ENCODE measurements at places on chromosomes 11 and 22. TPM values are rescaled to one million over a fixed set of nuclear protein-coding genes. Genes with fewer than 3 reads are reported as not detected.
A peak's percentile ranks its signal among the peaks of the same experiment; 100 is the strongest.

GRCh38 chr11:77027275-77027674, 6.9 kb upstream of the B3GNT6 start:
- no peaks in the 10 kb centered on the region for H3K4me1 ChIP-seq
- H3K4me3 ChIP-seq, result no peak overlapping the region
- H3K27ac ChIP-seq, result no peak overlapping the region
- no peaks in the 10 kb centered on the region for H3K36me3 ChIP-seq
- H3K27me3 ChIP-seq, result peaks cover 34% of the 10 kb centered on the region

GRCh38 chr11:44454666-44455065, 110.8 kb upstream of the CD82 start:
- no peaks in the 10 kb centered on the region for H3K4me1 ChIP-seq
- no peaks in the 10 kb centered on the region for H3K36me3 ChIP-seq
- H3K27ac ChIP-seq, result no peak overlapping the region
- H3K27me3 ChIP-seq, result peaks cover 8% of the 10 kb centered on the region
- H3K4me3 ChIP-seq, result no peak overlapping the region

DNA sequence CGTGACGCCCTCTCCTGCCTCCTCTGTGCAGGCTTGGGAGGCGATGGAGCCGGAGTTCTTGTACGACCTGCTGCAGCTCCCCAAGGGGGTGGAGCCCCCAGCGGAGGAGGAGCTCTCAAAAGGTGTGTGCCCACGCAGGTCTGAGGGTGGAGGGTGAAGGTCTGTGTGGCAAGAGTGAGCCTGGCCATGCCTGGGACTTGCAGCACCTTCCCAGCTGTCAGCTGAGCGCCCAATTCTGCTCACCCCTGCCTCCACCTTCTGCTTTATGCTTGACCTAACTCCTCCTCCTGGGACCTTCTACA, 2.5 kb downstream of the PARVG start:
- H3K27ac ChIP-seq, result peak overlapping the region; percentile 96
- peaks cover 3% of the 10 kb centered on the region for H3K36me3 ChIP-seq
- peak overlapping the region; percentile 97 for H3K4me3 ChIP-seq
- H3K27me3 ChIP-seq, result no peaks in the 10 kb centered on the region

DNA sequence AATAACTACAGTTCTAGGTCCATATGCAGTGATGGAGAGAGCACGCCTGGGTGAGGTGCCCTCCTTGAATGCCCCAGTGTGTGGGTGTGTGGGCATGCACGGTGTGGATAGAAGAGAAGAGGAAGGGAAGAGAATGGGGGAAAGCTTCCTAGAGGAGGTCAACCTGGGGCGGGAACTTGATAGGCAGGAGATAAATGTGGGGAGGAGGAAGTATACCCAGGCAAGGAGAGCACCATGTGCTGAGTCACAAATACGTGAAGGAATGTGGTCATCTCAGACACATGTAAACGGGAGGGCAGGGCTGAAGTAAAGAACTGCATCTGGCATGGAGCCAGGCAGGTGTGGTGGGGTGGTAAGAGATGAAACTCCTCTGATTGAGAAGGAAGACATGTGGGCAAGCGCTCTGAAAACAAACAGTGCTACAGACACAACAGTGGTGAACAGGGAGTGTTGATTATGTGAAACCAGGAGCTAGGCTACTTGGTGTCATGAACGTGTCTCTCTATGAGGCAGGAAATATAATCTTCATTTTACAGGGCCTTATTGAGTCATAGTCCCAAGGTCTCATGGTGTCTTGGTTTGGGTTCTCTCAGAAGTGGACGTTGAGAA, 61.5 kb upstream of the EED start:
- H3K27ac ChIP-seq, result no peak overlapping the region
- no peaks in the 10 kb centered on the region for H3K36me3 ChIP-seq
- H3K4me3 ChIP-seq, result no peak overlapping the region
- H3K4me1 ChIP-seq, result no peaks in the 10 kb centered on the region

DNA sequence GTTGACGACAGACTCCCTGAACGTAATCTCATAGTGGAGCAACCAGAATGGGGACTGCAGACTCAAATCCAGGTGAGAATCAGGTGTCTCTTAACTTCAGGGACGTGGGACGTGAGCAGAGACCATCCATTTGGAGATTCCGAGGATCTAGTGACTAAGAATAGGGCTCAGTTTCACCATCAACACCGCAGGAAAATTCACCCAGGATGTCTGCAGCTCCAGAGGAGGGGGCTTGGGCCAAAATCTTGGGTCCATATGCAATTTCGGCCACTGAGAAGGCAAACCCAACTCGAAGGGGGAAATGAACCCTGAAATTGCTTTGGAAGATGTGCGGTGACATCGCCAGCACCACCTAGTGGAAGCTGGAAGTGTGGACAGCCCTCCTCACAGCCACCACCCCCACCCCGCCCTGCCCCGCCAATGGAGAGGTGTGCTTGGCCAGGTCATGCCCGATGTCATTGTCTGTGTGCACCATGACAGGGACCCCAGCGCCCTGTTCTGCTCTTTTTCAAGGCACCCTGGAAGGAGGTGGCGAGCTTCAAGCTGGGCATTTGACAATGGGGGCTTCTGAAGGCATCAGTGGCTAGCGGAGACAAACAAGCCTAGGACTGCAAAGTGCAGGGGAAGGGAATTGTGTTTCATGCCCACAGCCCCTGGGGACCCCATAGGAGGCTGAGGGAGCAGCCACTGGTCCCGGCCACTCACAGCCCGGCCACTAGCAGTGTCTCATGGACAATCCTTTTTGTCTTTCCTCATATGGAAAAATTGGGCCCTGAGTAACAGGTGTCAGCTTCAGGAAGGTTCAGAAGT, 24.8 kb downstream of the APOL1 start:
- no peaks in the 10 kb centered on the region for H3K27me3 ChIP-seq
- peak overlapping the region; percentile 33 for H3K4me3 ChIP-seq
- peak overlapping the region; percentile 61 for H3K27ac ChIP-seq
- H3K4me1 ChIP-seq, result peaks cover 16% of the 10 kb centered on the region

DNA sequence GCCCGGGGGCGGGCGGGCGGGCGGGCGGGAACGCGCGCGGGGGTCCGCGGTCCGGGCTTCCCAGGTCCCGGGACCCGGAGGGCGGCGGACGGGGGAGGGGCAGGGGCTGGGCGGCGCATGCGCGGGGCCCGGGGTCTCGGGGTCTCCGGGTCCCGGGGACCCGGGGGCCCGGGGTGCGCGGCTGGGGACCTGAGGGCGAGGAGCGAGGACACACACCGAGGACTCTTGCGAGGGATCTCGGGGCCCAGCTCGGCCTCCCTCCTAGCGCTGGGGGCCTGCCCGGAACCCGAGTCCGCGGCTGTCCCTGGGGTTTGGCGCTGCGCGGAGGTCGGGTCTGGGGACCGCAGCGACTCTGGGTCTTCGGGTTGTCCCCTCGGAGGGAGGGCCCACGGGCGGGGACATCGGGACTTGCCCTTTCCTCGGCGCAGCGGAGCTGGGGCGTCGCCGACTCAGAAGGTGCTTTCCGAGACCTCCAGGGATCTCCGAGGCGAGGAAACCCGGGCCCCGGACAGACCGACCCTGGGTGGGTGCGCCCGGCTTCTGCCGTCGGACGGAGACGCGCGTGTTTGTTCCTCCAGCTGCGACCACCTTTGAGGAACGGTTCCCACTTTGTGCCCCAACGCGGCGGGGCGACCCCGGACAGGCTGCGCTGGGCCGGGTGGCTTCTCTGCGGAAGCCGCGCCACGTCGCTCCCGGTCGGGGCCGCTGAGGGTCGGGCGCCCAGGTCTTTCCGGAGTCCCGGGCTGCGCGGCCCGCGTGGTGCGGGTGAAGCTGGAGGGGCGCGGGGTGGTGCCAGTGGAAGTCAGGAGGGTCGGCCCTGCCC, 540 bp downstream of the PPARA start:
- peak overlapping the region; percentile 84 for H3K4me3 ChIP-seq
- no peaks in the 10 kb centered on the region for H3K27me3 ChIP-seq
- peak; percentile 60 for DNase-seq

DNA sequence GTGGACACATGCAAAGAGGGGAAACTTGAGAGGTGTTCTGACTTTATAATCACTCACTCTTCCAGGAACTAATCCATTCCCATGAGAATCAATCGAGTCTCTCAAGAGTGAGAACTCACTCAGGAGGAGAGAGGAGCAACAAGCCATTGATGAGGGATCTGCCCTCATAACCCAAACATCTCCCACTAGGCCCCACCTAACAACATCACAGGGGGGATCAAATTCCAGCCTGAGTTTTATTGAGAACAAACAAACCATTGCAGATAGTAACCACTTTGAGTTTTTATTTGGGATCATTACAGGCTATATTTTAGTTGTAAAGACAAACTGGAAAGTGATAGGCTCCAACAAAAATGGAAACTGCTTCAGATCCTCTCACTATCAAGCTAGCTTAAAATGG, 328.8 kb upstream of the CTSC start:
- no peak for DNase-seq
- H3K36me3 ChIP-seq, result no peaks in the 10 kb centered on the region
- H3K4me3 ChIP-seq, result no peak overlapping the region
- no peak overlapping the region for H3K27ac ChIP-seq
- H3K27me3 ChIP-seq, result no peaks in the 10 kb centered on the region

GRCh38 chr11:64498136-64498535, 92.9 kb upstream of the SLC22A12 start:
- peaks cover 4% of the 10 kb centered on the region for H3K4me1 ChIP-seq
- peaks cover 31% of the 10 kb centered on the region for H3K27me3 ChIP-seq
- H3K4me3 ChIP-seq, result no peak overlapping the region
- H3K36me3 ChIP-seq, result no peaks in the 10 kb centered on the region
- no peak overlapping the region for H3K27ac ChIP-seq

- DNase-seq, result no peak
- H3K36me3 ChIP-seq, result peaks cover 3% of the 10 kb centered on the region
- H3K4me1 ChIP-seq, result peaks cover 21% of the 10 kb centered on the region
- H3K4me3 ChIP-seq, result peak overlapping the region; percentile 90
- peak overlapping the region; percentile 97 for H3K27ac ChIP-seq
- H3K27me3 ChIP-seq, result no peaks in the 10 kb centered on the region
These were observed 337 bp downstream of the RPLP2 start for GRCh38 chr11:810040-810567.

DNA sequence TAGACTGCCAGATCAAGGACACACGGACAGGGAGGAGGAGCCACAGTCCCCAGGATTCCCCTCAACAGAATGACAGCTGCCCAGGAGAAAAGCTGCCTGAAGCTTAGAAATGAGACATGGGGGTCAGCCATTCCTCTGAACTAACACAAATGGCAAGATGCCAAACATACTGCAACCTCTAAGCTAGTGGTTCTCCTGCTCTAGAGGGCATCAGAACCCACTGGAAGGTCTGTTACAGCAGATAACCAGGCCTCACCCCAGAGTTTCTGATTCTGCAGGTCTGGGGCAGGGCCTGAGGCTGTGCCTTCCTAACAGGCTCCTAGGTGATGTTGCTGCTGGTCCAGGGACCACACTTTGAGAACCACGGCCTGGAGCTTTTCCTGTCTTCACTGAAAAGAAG, 28.6 kb upstream of the BID start:
- peaks cover 5% of the 10 kb centered on the region for H3K4me1 ChIP-seq
- H3K36me3 ChIP-seq, result no peaks in the 10 kb centered on the region
- H3K27me3 ChIP-seq, result no peaks in the 10 kb centered on the region
- H3K4me3 ChIP-seq, result no peak overlapping the region
- no peak for DNase-seq

- H3K4me1 ChIP-seq, result peaks cover 10% of the 10 kb centered on the region
- H3K36me3 ChIP-seq, result no peaks in the 10 kb centered on the region
- peaks cover 89% of the 10 kb centered on the region for H3K27me3 ChIP-seq
- H3K27ac ChIP-seq, result no peak overlapping the region
These were observed 96.1 kb downstream of the FEZ1 start for GRCh38 chr11:125399945-125400344.

DNA sequence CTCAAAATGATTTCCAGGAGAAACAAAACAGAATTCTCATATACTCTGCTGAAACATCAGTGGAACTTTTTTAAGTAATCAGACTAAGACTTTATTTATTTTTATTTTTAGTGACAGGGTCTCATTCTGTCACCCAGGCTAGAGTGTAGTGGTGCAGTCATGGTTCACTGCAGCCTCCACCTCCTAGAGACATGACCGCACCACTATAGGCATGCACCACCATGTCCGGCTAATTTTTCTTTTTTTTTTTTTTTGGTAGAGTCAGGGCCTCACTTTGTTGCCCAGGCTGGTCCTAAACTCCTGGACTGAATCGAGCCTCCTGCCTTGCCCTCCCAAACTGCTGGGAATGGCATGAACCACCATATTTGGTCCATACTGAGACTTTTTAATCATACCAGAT, 42.9 kb downstream of the PRDM10 start:
- H3K27ac ChIP-seq, result peak overlapping the region; percentile 11
- no peak overlapping the region for H3K4me3 ChIP-seq
- DNase-seq, result no peak
- H3K36me3 ChIP-seq, result peaks cover 5% of the 10 kb centered on the region

- no peak overlapping the region for H3K27ac ChIP-seq
- DNase-seq, result no peak
- H3K4me1 ChIP-seq, result peaks cover 6% of the 10 kb centered on the region
- peaks cover 5% of the 10 kb centered on the region for H3K36me3 ChIP-seq
- H3K4me3 ChIP-seq, result no peak overlapping the region
- peaks cover 56% of the 10 kb centered on the region for H3K27me3 ChIP-seq
These were observed 123.6 kb downstream of the MN1 start for GRCh38 chr22:27677905-27678458.

DNA sequence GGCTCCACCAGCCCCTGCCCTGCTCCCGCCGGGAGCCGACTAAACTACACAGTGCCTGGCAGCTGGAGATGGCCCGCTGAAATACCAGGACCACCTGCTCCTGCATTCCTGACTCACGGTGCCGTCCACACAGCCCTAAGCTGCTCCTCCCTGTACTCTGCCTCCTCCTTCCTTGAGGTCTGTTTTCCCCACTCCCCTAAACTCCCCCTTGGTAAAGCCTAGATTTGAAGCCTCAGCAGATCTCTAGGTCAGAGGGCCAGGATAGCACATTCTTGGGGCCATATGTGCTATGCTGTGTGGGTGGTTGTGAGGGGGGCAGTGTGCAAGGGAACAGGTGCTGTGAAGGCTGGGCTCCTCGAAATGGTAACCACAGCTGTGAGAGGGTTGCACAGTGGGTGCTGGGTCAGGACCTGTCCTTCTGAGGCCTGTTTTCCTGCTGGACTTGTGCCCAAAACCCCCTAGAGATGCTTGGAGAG, 9.7 kb downstream of the LRFN4 start:
- DNase-seq, result no peak
- no peak overlapping the region for H3K27ac ChIP-seq
- peaks cover 7% of the 10 kb centered on the region for H3K4me1 ChIP-seq

DNA sequence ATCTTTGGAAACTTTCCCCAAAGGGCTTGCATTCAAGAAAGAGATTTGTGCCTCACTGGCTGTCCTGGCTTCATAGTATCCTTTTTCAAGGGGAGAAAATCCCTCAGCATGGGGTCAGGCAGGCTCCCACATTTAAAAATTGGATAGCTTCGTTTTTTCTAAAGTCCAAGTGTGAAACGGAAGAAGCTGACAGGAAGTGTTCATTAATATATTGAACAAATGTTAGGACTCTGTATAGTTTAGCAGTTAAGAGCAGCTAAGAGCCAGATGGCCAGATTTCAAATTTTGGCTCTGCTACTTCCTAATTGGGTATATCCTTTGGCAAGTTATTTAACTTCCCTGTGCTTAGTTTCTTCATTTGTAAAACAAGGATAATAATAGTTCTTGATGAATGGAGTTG, 354.9 kb upstream of the FAT3 start:
- no peak overlapping the region for H3K27ac ChIP-seq
- DNase-seq, result no peak
- H3K4me1 ChIP-seq, result no peaks in the 10 kb centered on the region
- H3K4me3 ChIP-seq, result no peak overlapping the region
- H3K27me3 ChIP-seq, result no peaks in the 10 kb centered on the region
- no peaks in the 10 kb centered on the region for H3K36me3 ChIP-seq

OR10G6 gene
- not detected for total RNA-seq

MS4A5 gene
- not detected for total RNA-seq

TMPRSS4 gene
- total RNA-seq, result not detected

ACO2 gene
- 77.2 TPM for total RNA-seq

KLHL35 gene
- total RNA-seq, result 1.3 TPM

KRTAP5-8 gene
- total RNA-seq, result 0.37 TPM

SEC14L6 gene
- total RNA-seq, result not detected

CSNK2A3 gene
- 0.26 TPM for total RNA-seq

GAL3ST1 gene
- not detected for total RNA-seq

DDX10 gene
- 26.6 TPM for total RNA-seq

KDM4F gene
- not detected for total RNA-seq

RELT gene
- 139 TPM for total RNA-seq
